Activated T-cell treated with anti-CD3 and anti-CD28 coated beads, Interleukin-2, amount 50 U/mL, for 1 hour (primary cell): ENCODE measurements at places on chromosomes 6 and 20.

DNA sequence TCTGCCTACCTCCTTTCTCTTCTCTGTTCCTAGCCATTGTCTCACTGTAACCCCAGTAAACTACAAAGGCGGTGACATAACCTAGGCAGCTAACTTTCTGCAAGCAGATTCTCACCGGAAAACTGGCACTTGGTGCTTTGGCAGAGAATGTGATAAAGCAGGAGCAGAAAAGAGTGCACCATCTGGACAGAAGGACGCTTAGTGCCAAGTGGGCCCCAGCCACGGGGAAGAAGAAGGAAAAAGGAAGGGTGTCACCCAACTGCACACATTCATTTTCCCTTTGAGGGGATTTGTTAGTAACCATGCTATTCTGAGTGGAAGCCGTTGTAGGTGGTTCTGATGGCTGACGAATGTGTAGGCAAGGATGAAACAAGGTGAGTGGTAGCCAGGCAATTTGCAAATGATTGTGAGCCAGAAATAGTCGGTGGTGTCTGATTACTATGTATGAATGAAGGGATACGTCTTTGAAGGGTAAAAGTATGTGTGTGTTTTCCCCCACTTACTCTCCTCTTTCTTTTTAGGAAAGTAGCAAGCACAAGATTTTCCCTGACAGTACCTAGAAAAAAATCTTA, 148.3 kb upstream of the STXBP5 start:
- DNase-seq: no peak

GRCh38 chr20:64009811-64010387, 26.1 kb upstream of the C20orf204 start:
- no peak for DNase-seq

GRCh38 chr6:18431581-18431980, 44.4 kb downstream of the RNF144B start:
- no peak for DNase-seq

DNA sequence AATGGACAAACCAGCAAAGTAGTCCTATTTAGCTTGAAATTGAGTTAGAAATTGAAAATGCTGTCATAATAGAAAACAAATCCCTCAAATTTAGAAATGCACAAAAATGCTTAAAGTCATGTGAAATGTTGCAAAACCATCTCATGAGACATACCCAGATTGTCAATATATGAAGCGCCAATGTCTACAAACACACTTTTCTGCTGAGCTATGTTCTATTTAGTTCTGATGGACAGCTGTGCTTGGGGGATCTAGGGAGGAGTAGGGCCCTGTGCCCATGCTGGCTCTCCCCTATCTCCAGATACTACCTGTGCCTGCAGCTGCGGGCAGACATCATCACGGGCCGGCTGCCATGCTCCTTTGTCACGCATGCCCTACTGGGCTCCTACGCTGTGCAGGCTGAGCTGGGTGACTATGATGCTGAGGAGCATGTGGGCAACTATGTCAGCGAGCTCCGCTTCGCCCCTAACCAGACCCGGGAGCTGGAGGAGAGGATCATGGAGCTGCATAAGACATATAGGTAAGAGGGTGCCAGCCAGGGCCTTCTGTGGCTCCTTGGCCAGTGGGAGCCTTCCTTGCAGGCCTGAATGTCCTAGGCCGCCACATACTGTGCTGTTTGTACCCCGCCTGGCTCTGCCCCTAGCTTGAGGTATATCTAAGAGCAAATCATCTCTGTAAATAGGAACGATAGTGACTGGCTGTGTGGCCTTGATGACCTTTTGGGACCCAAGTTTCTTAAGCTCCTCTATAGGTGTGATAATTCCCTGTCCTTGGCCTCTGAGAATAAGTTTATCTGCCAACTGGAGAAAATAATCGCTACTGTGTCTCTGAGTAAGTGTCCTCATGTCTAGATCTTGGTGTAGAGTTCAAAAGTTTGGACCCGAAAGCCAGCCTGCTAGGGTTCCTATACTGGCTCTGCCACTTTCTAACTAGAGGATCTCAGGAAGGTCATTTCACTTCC, 30.6 kb downstream of the EPB41L1 start:
- no peak for DNase-seq

- DNase-seq: no peak
Measured at GRCh38 chr6:105889902-105890301, 196.2 kb upstream of the PRDM1 start.

DNA sequence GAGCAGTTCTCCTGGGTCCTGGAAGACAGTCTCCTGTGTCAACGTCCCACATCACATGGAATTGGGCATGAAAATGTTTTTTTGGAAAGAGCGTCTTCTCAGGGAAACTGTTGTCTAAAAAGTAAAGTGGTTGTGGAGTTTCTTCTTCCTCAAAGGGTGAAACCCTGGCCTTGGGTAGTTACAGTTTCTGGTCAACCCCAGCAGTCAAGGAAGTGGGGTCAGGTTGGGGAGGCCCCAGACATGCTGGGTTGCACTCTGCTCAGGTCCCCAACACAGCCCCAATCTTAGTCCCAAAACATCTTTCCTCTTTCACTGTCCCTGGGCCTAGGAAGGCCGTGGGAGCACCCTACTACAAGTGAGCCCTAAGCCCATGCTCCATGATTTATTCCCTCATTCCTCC, 996 bp upstream of the NFKBIE start:
- DNase-seq: no peak

DNA sequence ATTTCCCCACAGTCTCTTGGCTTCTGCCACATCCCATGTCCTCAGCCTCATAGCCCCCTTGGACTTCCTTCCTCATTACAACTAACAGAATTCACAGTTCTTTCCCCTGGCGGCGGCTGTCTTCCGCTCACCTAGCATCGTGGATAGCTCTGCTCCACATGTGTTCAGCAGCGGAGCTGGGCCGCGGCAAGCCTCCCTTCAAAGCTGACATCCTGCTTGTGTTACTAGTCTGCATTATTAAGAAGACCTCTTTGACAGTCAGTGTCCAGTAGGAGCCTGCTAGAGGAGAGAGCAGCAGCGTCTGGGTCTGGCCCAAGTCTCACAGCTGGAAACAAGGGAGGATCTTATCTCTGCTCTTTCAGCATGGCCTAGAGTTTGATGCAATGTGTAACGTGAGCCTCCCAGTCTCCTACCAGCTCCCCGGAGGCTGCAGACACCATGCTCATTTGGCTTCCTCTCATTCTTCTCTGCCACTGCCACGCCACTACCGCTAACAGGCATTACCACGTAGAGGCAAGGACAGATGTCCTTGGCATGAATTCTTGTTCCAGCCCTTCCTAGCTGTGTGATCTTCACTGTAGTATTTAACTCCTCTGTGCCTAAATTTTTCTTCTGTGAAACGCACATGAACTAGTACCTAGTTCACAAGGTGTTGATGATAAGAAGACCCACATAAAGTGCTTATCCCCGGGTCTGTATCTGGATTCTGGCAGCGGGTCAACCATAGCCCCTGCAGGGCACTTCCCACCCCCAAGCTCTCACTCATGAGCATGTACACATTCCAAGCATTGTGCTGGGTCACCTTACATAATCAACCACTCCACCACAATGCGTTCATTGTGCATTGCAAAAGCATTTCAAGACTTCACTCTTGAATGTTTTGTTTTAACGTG, 107.1 kb upstream of the BACH2 start:
- no peak for DNase-seq

- no peak for DNase-seq
Measured at GRCh38 chr6:142380626-142381025, 78.8 kb downstream of the ADGRG6 start.

- no peak for DNase-seq
Measured at GRCh38 chr6:151807513-151808370, at the start of gene ESR1. Gene ESR1 (plus strand): TSS chr6:151807682. CDS start chr6:151807913, 231 bp downstream.

DNA sequence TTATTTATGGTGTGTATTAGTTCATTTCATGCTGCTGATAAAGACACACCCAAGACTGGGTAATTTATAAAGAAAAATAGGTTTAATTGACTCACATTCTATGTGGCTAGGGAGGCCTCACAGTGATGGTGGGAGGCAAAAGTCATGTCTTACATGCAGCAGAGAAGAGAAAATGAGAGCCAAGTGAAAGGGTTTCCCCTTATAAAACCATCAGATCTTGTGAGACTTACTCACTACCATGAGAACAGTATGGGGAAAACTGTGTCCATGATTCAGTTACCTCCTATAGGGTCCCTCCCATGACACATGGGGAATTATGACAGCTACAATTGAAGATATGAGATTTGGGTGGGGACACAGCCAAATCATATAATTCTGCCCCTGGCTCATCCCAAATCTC, 150.0 kb upstream of the AHI1 start:
- DNase-seq: no peak

DNA sequence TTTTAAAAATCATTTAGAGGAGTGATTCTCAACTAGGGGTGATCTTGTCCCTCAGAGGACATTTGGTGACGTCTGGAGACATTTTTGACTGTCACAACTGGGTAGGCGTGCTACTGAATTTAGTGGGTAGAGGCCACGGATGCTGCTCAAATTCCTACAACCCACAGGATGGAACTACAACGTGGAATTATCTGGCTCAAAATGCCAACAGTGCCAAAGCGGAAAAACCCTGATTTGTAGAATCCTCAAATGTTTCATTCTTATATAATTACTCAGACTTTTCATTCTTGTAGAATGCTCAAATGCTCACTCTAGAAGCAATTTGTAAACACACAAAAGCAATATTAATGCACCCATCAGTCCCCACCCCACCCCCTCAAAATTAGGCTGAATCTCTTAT, 229.8 kb downstream of the ZMYND8 start:
- DNase-seq: no peak

GRCh38 chr20:40639676-40640355, 49.2 kb downstream of the MAFB start:
- DNase-seq: no peak

- no peak for DNase-seq
Measured at GRCh38 chr6:1392813-1393640, 3.7 kb downstream of the FOXF2 start.

DNA sequence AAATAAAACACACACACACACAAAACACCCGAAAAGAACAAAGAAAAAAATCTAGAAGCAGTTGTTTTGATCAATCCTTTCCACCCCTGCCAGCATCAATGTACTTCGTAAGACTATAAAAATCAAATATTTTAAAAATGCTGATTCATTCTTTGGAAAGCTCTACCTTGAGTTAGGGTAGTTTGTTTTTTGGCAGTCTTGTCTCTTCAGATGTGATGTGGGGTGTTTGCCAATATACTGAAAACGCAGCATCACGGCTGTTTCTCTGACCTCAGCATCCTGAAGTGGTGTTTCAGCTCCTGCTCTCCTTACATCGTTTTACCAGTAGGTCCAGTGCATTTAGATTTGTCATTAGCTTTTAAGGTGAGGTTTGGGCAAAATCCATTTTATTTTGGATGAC, 526.0 kb downstream of the UTRN start:
- DNase-seq: no peak

- no peak for DNase-seq
Measured at GRCh38 chr6:23784301-23784919, 341.6 kb upstream of the NRSN1 start.

DNA sequence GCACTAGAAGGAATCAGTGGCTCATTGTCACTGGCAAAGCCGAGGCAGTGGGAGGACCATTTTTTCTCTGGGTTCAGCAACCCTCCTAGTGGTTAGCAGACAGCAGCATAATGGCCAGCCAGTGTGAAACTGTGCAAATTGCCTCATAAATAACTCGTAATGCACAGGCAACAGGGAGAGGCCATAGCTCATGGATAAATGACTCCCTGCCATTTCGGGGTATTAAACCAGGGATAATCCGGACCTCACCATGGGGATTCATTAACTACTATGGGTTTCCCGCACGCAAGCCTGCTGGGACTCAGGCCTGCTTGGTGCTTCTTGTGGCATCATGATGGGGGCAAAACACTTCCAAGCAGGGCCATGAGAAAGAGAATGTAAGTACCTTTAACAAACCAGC, 158.2 kb upstream of the CHD6 start:
- no peak for DNase-seq

DNA sequence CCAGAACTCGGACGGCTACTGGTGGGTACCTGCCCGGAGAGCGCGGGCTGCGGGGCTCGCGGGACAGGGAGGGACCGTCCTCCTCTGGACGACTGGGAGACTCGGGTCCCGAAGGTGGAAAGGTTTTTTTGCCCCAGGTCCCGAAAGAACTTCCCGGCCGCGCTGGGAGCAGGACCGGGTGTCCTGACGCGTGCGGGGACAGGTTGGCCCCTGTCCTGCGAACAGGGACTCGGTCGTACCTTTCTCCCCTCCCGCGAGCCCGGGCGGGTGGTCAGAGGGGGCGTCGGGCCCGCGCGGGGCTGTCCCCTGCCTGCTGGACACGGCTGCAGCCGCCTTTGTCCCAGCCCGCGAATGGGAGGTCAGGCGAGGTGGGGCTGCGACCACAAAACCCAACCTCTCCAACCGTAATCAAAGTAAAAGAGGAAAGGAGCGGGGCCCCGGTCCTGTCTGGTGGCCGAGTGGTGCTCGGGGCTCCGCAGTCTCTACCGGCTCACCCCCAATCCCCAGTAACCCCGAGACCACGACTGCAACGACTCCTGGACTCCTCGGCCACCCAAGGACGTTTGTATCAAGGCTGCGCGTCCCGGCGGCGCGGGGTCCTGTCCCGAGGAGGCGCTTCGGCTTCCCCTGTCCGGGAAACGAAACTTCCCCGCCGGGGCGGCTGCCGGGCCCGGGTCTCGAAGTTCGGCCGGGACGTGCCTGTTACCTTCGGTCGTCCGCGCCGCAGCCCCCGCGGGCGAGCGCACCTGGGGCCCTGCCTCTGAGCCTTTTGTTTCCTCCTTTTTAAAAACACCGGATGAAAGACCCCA, 798 bp downstream of the DSP start:
- DNase-seq: peak; percentile 20

DNA sequence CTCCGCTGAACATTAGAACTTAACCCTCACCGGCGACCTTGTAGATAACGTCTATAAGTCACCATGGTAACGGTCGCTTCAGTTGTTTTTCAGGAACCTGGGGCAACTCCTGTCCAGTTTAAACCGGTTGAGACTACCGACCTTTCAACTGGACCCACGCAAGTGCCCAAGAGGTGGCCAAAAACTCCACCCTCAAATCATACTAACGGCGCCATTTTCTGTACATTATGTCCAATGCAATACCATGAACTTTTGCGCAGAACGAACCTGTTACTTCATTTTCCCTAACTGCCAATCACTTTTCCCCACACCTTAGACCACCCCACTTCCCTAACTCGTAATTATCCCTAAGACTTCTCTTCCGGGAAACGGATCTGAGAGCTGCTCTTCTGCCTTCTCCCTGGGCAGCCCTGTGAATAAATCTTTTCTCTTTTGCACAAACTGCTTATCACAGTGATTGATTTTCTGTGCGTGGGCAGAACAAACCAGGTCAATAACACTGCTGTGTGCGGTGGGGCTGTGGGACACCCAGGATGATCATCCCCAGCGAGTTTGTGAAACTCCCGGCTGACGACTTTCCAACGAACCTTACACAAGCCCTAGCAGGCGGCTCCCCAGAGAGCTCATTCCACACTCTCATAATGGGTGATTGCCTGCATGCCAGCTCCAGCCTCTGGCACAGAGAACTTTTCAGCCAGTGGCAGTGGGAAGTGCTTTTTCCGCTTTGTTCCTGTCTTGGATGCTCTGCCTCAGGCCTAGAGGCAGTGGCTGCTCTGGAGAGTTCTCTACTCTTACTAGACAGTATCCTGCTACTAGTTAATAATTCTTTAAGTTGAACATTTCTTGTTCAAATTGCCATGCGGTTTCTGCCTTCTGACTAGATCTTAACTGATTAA, 28.6 kb downstream of the GPX5 start:
- no peak for DNase-seq

GRCh38 chr20:15637950-15638754, 935.1 kb downstream of the KIF16B start:
- DNase-seq: no peak
